ENCODE measurements at places on chromosomes 3 and 15. TPM values are rescaled to one million over a fixed set of nuclear protein-coding genes. Genes with fewer than 3 reads are reported as not detected.

DNA sequence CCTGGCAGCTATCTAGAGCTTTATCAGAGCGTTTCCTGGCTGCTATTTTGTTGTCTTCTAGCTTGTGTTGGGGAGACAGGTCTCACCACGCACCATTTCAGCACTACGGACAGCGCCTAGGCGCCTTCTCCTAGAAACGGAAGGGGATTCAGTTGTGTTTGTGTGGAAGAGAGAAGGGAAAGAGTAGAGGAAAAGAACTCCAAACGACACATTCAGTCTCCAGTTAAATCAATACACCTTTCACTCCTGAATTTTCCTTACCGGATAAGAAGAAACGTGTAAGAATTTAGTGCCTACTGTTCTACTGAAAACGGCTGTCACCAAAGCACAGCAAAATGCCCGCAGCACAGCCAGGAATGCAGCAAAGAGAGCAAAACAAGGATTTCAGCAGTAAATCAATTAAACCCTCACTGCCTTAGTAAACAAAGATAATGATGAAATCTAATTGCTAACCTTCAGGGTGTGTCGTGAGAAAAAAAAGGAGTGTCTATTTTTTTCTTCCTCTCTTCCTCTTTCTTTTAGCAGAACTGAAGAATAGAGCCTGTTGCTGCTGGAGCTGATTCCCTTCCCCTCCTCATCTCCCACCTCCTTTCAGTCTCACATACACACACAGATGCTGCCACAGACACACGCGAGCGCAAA is 412 bp upstream of the CTXN2 start:
- peak; percentile 7 for DNase-seq

GRCh38 chr3:136929977-136930670 is 27.7 kb upstream of the IL20RB start:
- DNase-seq = no peak

GRCh38 chr3:115072265-115073021 is 74.6 kb downstream of the ZBTB20 start:
- DNase-seq = no peak

DNA sequence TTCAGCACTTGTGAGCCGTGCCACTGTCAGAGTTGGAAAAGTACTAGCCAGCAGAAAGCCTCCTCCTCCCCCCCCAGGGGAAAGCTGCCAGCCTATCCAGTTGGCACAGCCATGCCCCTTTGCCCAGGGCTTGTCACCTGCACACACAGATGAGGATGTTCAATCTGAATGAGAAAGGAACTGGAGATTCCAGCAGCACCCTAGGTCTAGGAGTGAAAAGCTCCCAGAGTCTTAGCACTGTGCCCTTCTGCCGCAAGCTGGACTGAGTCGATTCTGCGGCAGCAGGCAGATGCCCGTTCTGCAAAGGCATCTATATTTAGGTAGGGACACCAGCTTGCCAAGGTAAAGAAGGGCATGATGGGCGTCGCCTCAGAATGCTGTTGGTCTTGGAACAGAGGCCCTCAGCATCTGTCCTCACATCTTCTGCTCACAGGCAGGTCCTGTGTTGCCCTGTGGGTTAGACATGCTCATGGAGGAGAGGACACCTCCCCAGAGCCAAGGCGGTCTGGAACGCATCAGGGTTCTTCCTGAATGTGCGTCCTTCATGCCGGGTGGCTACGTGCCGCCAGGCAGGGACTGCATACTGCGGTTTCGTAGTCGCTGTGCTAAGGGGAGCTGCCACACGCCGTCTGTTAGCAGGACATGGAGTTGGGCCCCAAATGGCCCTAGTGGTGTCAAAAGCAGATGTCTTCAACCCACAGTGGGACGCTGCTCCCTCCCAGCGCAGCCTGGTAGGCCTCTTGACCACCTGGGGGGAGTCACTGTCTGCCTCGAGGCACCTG is 109.5 kb downstream of the VGLL4 start:
- DNase-seq = no peak

DNA sequence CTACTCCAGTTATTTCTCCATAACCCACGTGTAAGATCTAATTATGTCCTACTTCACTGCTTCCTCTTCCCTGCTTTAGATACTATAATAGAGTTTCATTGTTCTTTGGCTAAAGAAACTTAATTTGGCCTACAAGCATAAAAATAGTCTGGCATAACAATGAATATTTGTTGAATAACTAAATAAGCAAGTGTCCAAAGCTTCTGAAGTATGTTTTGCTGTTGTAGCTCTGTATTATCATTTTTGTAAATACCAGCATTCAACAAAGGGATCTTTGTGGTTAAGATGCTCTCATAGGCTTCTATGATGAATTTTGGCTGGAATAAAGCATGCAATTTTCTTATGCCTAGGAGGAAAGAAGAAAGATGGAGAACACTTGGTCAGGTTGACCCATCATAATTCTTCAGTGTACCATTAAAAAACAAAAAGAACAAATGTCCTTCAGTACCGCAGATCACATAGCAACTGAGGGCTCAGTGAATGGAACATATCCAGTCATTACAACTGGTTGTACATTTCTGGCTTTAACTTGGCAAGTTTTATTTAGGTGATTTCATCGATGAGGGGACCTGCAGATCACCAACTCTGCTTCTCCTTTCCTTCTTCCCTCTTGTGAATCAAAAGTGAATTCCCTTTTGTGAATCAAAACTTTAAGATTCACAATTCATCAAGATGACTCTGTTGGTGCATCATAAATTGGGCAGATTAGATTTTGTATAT is 465.9 kb upstream of the TGFBR2 start:
- DNase-seq = no peak

- no peak for DNase-seq
Observed at GRCh38 chr15:83476708-83477107, 29.6 kb downstream of the SH3GL3 start.

GRCh38 chr15:69592954-69593353 is 140.3 kb downstream of the RPLP1 start:
- DNase-seq = no peak

GRCh38 chr3:56754741-56755417 is 46.9 kb downstream of the ARHGEF3 start:
- no peak for DNase-seq

DNA sequence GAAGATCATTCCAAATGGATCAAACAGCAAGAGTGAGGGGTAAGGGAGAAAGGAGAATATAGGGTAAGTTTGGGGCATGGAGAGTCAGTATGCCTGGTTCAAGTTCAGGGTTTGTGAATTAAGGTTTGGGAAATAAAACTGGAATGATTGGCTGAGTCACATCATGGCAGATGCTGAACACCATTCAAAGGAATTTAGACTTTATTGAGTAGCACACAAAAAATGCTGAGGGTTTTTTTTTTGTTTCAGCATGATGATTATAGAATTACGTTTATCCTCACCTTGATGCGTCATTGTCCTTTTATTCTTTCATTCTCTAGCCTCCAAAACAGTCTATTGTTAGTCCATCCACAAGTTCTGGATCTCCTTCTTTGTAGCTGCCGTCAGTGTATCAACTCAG is 220.0 kb upstream of the UMPS start:
- DNase-seq = no peak

DNA sequence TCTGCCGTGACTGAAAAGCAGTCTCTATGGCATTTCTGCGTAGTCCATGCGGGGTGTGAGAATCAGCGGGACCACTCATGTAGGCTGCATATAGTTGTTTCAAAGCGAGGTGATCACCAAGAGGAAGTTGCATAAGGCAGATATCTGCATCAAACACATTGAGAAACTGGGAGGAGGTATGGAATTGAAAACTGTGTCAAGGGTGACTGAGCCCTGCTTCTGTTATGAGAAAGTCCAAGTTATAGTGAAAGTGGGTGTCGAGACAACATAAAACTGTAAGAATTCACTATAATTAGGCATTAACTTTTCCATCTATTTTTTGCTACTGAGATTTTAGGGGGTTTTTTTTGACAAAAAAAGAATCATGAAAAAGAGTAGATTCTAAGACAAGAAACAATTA is 109.3 kb downstream of the ZIC1 start:
- DNase-seq = no peak

DNA sequence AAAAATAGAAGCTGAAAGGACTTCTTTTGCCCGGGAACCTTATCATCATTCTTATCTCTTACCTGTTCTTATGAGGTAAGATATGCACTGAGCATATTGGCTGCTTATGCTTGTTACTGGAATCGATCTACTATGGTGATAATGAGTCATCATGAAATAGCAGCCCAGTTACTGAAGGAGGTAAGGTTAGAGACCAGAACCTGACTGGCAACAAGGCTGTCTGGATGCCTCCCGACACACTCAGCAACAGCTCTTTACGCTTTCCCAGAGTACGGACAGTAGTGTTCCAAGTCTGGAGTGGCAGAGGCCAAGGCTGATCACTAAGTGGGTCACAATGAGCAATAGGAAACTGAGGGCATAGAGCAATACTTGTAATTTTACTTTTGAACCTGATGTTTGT is 314.1 kb downstream of the NLGN1 start:
- DNase-seq = no peak

DNA sequence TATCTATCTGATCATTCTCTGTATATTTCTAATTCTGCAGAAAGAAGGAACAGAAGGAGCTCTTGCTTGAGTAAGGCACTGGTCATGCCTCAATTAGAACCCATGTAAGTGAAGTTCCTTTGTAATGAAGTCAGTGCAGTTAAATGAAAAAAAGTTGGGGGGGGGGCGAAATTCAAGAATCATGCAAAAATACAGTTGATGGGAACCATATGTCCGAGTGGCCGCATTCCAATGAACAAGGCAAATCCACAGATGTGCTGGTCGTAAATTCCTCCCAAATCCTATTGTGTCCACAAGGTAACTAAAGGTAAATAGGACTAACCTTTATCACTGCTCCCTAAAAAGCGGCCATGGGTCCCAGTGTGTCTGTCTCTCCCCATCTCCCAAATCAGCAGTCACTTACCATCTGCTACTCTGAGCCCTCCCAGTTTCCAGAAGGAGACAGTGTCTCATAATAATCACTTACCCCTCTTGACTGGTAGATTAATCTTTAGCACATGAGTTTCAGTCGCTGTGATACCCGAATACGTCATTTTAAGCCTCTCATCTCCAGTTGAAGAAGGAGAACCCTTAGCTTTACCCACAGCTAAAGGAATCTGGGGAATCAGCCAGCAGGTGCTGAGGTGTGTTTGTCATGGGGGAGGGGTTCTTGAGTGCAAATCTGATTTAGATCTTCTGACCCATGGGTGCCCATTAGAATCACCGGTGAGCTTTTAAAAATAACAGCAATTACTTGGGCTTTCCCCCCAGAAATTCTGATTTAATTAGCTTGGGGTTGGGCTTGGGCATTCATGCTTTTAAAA is 56.3 kb upstream of the EPHB3 start:
- no peak for DNase-seq

- no peak for DNase-seq
Observed at GRCh38 chr15:40759961-40760360, 3.9 kb upstream of the GCHFR start.

DNA sequence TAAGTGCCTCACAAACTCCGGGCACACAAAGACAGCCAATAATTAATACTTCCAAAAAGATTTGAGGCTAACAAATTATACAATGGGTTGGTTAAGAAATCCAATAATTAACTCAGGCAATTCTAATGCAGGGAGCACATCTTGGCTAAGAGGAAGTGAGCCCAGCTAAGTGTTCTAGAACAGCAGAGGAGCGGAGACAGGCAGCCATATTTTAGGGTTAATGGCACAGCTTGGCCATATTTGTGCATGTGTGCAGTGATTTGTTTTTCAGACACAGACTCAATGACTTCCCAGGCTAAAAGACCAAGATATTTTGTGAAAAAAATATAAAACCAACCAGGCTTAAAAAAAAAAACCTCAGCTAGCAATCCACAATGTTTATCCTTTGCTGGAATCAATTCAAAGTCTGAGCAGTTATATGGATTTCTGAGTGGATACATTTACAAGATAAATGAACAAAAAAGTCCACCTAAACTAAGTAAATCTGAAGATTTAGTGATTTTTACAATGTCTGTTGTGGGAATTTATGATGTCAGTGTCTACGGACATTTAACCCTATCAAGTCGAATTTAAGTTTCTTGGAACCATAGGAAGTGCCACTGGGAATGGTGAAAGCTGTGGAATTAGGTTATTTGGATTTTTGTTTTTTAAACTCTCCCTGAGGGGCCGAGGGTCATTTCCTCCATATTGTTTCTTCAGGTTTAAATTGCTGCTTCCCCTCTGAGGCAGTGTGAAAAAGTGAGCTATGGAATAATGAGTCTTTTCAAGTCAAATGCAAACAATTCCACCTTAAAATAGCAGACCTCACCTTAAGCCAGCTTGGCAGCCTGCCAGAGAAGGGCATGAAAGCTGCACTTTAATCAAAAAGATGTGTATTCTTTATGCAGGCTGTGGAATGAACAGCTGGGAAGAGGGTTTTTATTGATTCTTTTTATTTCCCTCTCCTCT is 413.7 kb upstream of the TBL1XR1 start:
- DNase-seq = no peak

- DNase-seq = no peak
Observed at GRCh38 chr3:24182756-24183155, 237.7 kb downstream of the NR1D2 start.

DNA sequence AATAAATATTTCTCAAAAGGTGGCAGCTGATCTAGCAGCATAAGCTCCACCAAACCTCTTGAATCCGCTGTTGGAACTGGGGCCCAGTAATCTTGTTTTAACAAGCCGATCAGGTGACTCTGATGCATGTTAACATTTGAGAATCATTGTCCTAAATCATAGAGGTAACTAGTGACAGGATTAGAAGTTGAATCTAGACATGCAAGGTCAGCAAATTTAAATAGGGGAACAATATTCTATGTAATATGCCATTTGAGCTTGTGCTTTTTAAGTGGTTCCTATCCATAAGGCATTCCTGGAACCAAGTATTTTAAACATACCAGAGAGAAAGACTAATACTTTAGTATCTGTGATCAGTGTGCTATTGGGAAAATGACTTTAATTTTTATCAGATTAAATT is 412.8 kb downstream of the PYDC2 start:
- no peak for DNase-seq

DNA sequence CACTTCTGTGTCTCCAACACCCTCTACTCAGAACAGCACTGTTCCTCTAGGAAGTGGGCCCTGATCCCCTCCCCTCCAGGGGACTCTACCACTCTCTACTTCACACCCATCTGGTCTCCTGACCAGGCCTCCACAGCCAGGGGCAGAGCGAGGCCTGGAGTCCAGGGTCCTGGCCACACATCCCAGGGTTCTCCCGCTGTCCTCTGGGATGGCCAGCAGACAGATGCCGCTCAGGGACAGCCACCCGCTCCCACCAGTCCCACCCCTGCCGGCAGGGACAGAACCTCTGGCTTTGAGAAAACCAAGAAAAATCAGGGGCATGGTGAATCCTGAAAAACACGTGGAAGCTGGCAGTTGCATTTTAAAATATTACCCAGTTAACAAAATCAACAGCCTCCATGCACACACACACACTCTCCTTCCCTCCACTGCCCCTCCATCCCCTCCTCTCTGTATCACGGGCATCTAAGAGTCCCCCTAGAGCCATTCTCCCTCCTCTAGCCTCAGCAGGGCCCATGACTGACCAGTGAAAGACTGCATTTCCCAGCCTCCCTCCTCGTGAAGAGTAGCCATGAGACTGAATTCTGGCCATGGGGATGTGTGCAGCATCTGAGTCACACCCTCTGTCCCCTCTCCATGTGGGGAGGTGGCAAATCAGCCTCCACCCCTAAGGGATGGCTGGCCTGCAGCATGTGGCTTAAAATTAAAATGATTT is 32.1 kb upstream of the IQSEC1 start:
- no peak for DNase-seq

Gene GREM1
- total RNA-seq = 0.95 TPM

Gene NAALADL2
- total RNA-seq = 21.0 TPM

Gene NLGN1
- 18.3 TPM for total RNA-seq

Gene IGSF11
- not detected for total RNA-seq

Gene COL8A1
- total RNA-seq = 253 TPM

Gene ZNF662
- total RNA-seq = 8.9 TPM

Gene COL6A5
- total RNA-seq = not detected

Gene C3orf85
- total RNA-seq = not detected

Gene ZNF592
- total RNA-seq = 26.7 TPM

Measured in thoracic aorta (tissue), 2 donors.